ENCODE measurements at places on chromosomes 4 and X.

GRCh38 chr4:13548059-13548983 lies 4.0 kb upstream of the NKX3-2 start:
- DNase-seq = no peak

- no peak for DNase-seq
These were observed 116.6 kb upstream of the DIAPH2 start for GRCh38 chrX:96568071-96568470.

DNA sequence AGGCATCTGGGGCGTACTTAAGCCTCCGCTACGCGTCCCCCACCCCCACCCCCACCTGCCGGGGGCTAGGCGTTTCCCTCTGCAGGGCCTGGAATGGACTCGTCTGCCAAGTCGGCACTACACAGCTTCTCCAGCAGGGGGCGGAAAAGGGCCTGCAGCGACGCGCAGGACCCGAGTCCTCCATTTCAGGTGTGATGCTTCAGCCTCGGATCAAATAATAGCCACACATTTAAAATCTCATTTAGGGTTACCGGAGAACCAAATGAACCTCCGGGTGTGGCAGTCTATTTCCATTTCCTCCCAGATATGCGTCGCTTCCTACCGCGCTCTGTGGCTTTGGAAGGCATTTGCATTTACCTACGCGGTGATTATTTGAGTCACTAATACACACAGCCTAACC lies 2.9 kb downstream of the PAK3 start:
- DNase-seq = no peak

DNA sequence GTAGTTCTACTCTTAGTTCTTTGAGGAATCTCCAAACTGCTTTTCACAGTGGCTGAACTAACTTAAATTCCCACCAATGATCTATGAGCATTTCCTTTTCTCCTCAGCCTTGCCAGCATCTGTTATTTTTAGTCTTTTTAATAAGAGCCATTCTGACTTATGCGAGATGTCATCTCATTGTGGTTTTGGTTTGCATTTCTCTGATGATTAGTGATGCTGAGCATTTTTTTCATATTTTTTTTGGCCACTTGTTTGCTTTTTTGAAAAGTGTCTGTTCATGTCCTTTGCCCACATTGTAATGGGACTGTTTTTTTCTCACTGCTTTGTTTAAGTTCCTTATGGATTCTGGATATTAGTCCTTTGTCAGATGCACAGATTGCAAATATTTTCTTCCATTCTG lies 21.5 kb upstream of the PHKA1 start:
- DNase-seq = no peak

GRCh38 chr4:146132445-146132844 lies 43.1 kb upstream of the LSM6 start:
- DNase-seq = no peak

DNA sequence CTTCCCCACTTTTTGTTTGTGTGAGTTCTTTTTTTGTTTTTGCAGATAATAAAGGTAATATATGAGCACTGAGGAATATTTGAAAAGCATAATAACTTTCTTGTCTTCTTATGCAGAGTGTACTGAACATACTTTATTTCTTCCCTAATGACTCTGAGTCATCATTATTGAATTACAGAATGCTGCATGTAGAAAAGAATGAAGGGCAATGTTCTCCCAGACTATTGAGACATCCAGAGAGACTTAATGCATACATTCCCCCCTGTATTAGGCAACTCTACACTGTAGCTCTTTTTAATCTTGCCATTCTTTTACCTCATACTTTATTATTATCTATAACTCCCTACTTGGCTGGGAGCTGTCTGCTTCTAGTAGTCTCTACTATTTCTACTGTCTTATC lies 240.5 kb upstream of the ANKRD50 start:
- no peak for DNase-seq

DNA sequence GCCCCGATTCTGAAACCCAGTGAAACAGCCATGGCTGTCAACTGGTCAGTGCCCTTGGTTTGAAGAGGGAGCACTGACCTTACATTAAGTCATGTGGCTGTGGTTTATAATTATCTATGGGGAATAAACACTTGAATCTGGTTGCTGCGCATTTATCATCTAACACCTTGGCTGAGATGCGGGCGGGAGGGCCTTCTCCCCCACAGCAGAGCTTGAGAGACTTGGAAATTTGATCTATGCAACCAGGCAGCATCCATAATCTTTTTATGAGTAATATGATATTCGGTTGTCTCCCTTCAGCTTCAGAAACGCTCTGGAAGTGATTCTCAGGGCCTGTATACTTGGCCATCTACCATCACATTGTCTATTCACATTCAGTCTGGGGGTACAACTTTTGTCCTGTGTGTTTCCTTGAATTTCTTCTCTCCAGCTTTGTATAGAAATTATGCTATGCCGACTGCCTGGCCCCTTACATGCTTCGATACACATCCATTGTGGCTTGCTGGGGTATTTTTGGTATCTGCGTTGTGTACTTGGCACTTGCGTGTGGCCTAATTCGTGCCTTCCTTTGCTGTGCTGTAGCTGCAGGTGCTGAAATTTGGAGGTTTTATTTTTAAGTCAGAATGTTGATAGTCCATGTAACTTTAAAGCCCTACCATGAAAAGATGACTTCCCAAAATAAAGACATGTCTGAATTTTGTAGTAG lies 321.6 kb downstream of the ARHGAP10 start:
- no peak for DNase-seq

- DNase-seq = no peak
These were observed 349.5 kb downstream of the HS3ST1 start for GRCh38 chr4:11079171-11079570.

GRCh38 chr4:576245-576821 lies at the start of gene TMEM271:
Gene TMEM271 (minus strand): TSS chr4:576295. CDS start chr4:576062, 233 bp downstream.
- DNase-seq = no peak

GRCh38 chrX:9538544-9539045 lies 73.7 kb downstream of the TBL1X start:
- DNase-seq = no peak

GRCh38 chr4:172323288-172323687 lies 510.1 kb downstream of the GALNTL6 start:
- no peak for DNase-seq

GRCh38 chr4:164807611-164808010 lies 53.7 kb downstream of the SMIM31 start:
- DNase-seq = no peak

DNA sequence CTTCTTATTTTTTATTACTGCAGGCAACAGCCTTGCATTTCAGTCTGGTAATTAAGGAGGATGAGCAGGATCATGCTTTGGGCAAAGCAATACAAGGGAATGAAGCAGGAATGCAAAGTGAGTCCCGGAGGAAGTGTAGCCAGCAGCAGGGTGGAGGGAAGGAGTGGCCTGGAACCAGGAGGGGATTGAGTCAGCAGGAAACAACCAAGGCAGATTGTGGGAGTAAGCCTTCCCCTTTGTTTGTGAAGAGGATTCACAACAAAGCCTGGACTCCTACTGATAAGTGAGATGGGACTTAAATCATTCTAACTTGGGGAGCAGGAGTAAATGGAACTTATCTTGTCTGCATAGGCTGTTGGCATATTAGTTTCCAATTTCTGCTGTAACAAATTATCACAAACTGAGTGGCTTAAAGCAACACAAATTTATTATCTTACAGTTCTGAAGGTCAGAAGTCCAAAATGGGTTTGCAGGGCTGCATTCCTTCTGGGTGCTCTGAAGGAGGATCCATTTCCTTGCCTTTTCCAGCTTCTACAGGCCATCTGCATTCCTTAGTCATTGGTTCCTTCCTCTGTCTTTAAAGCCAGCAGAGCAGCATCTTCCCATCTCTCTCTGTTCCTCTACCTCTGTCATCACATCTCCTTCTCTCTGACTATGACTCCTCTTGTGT lies 93.2 kb upstream of the AP1S2 start:
- DNase-seq = no peak

GRCh38 chr4:37040816-37041215 lies 203.7 kb upstream of the NWD2 start:
- no peak for DNase-seq

DNA sequence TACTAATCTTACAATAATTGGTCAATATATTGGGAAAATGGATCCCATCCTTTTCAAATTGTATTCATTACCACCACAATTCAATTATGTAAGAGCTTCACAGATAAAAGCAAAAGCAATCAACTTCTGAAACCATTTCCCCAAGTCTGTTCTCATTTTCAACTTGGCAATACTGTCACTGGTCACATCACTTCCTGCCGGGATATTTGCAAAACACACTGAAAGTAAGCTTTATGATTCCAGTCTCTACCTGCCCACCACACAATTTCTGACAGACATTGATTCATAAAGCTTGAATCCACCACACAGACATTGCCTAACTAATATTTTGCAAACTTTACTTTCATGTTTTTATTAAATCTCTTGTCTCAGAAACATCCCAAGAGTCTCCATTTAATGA lies 53.6 kb downstream of the LIN54 start:
- DNase-seq = no peak

DNA sequence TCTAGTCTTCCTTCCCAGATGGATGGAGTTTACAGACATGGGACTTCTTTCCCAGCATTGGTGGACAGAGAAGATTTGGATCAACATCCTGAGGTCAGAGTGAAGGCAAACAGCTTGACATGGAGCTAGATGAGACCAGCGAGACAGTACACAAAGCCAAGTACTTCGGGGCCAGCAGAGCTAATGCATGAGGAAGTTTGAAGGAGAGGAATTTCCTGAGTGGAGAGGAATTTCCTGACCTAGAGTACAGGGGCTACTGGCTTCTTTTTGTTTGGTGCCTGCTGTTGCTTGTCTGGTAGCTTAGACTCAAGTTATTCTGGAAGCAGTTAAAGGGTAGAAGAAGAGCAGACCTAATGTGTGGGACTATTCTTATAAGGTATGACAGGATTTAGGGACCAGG lies 69.1 kb upstream of the EOLA2 start:
- DNase-seq = no peak

GRCh38 chr4:139266583-139267257 lies 13.3 kb downstream of the MGARP start:
- DNase-seq = peak; percentile 39

DNA sequence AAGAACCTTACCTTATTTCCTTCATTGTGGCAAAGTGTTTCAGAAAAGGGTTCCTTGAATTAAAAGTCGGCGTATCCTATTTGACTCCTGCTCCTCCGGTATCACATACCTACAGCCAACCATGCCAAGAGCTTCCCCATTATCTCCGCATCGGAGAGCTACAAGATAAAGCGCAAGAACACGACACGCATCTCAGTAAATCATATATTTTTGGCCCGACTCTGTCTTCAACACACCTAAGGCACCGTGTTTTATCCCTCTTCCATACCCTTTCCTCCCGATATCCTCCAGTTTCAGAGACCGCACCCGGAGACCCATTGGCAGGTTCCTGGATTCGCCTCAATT lies 497 bp upstream of the THAP9 start:
- no peak for DNase-seq

GRCh38 chr4:140720387-140721304 lies 35.5 kb downstream of the TBC1D9 start:
- no peak for DNase-seq

DNA sequence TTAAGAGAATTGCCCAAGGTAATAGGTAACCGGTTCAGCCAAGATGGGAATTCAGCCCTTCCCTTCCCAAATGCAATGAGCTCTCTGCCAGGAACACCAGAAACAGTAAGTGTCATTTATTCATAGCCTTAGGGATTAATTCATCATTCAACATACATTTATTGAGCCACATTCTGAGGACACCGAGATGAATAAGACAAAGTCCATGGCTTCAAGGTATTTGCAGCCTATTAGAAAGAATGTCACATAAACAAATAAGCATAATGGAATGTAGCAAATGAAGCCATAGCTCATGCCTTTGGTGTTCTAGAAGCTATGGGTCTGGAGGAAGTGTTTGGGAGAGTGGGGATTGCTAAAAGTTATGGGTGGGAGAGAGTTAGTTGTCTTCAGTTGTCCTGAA lies 6.3 kb upstream of the TAB3 start:
- no peak for DNase-seq

DNA sequence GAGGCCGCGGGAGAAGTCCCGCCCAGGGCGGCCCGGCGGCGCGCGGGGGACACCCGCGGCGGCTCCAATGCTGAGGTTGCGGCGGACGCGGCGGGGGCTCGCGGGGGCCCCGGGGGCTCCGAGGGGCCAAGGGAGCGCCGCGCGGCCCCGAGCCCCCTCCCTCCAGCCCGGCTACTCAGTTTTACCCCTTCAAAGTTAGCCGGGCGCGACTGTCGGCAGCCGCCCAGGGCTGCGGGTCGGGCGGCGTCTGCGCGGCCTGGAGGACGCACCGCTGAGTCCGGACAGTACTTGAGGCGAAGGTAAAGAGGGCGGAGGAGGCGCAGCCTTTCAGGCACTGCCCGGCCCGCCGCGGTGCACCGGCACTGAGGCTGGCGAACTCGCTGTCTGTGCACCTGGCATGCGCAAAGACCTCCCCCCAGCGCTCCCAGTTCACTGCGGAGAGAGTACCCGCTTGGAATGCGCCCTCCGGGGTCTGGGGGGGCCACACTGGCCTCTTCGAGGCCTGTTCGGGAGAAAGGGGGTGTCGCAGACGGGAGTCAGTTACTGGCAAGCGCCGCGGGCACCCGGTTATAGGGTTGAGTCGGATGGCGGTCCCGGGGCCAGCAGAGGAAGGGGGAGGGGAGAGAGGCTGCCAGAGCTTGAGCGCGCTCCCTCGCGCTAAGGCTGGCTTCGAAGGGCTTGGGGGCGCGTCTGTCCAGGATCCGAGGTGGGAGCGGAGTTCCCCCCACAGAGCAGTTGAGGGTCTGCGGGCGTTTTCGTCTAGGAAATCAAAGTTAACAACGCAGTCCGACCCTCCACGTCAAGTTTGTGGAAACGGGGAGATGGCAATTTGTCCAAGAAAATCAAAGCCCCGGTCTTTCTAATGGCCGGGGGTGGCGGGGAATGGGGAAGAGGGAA lies 1.1 kb downstream of the PCDH19 start:
- no peak for DNase-seq

DNA sequence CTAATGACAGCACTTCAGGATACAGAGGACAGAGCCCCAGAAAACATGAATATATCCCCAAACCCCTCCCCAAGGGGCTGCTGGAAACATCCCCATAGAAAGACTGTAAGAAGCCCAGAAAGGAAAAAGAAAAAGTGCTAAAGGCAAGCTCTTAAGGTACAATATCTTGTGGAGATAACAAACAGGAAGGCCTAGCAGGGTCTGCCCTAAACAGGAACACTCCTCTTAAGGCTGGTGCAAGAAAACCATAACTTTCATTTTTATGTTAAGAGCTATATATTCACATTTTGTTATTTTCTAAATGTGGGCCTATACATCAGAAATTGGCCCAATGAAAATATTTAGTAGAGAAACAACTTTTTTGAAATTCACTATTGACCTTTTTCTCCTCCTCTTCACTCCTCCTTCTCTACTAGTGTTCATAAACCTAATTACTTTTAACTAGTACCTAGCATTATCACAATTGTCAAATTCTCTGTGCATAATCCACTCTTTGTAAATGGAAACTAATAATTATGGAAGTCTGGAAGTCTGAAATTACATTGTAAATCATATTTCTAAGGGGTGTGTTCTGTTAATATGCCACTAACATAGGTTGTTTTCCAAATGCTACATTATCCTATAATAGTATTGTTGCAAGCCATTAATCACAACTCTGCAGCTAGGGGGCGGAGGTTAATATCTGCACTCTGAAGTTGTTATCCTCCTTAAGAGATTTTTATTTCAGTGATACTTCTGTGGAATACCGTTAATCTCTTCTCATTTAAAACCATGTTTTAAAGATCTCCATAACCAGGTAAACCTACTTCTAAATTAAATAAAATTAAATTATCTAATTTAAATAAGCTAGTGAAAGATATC lies 59.8 kb downstream of the CASK start:
- DNase-seq = no peak
